ENCODE measurements at places on chromosomes 2 and 18.

GRCh38 chr2:23145460-23145859 lies 239.5 kb upstream of the KLHL29 start:
- DNase-seq = no peak

- no peak for DNase-seq
Measured at GRCh38 chr2:172977270-172978062, 98.2 kb upstream of the MAP3K20 start.

DNA sequence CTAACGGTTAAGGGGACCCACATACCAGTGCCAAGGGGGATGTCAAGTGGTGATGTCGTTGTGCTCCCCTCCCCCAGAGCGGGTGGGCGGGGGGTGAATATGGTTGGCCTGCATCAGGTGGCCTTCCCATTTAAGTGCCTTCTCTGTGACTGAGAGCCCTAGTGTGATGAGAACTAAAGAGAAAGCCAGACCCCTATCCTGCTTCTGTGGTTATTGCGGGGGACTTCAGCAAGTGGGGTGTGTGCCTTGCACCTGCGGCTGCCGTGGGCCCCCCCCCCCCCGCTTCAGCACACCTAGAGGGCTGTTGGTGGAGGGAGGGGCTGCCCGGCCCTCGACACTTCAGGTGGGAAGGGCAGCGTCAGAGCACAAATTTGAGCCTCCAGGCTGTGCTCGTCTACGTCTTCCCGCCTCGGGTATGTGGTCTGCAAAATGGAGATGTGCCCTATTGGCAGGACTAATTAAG lies 6.1 kb downstream of the CTDSP1 start:
- no peak for DNase-seq

DNA sequence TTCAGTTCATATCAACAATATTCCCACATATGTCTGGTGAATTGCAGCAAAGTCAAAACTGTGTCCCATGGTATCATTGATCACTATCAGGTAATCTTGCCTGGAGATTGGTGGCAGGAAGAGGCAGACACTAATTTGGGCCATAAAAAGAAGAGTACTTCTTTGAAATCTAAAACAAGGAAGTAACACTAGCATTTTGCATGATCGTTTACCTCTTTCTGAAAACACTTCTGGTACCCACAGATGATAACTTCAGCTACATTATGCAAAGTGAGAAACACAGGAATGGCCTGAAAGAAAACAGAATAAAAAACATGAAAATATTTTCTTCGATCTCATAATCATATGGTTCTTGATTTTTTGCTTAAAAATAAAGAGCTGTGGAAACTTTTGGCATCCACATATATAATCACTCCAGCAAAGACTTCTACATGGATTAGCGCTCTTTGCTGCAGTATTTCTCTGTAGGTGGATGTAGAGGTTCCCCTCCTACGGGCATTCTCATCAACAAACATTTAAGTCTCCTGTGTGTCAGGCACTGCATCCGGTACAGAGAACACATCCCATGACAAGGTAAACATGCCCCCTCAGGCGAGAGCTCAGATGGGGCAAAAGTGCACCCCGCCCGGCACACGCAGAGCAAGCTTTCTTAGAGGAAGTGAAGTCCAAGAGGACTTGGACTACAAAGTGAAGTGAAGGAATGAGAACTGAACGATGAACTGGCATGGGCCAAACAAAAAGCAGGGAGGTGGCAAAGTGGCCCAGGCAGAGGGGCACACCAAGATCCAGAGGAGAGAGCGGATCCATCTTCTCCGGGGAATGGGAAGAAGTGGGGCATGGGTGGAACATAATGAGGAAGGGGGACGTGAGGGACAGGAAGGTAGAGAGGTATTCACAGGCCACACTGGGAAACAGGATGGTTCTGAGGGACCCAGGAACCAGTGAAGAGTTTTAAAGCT lies 68.0 kb upstream of the RIOK3 start:
- no peak for DNase-seq

- no peak for DNase-seq
Measured at GRCh38 chr2:45643543-45644542, 7.6 kb upstream of the PRKCE start.

DNA sequence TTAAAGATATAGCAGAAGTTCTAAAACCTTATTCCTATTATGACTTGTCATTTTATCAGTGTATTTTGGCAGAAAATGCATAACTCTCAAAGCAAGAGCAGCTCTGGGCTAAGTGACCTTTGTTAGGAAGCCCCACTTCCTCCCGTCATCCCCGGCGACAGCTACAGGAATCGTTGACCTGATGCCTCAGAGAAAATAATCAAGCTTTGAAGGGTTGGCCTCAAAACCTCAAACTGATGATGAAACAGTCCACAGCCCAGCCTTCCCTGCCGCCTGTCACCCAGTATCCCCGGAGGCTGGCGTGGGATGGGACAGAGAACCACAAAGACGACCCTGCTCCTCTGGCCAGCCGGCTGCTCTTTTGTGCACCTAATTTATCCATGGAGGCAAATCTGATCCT lies 65.3 kb downstream of the KCNF1 start:
- no peak for DNase-seq

DNA sequence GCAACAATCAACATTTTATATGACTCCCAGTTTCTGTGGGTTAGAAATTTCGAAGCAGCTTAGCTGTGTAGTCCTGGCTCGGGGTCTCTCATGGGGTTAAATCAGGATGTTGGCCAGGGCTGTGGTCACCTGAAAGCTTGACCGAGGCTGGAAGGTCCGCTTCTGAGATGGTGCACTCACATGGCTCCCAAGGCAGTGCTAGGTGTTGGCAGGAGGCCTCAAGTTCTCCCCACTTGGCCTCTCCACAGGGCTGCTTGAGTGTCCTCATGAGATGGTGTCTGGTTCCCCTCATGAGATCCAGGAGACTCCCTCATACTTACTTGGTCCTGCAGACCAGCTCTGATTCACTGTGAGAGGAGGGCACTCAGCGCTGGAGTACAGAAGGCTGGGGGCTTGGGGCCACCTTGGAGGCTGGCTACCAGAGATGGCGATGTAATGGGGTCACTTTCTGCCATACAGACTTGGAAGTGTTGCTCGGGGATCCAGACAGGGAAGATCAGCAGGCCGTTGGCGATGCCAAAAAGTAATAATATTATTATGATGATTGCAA lies 98.8 kb downstream of the INHBB start:
- no peak for DNase-seq
